ENCODE measurements at places on chromosomes 13 and 19.

GRCh38 chr13:24004971-24005370, 107.7 kb upstream of the C1QTNF9B start:
- no peak for DNase-seq

DNA sequence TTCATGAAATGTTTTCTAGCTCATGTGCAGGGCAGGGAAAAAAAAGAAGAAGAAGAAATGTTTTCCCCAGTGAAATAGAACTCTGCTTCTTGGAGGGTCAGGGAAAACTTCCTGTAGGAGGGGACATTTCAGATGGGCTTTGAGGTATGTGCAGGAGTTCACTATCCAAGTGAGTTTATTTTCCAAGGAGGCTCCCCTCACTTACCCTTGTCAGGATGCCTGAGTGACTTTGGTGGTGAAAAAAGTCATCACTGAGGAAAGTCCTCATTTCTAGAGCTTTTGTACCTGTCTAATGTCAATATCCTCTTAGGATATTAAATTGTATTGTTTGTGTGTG, 656 bp upstream of the C3 start:
- no peak for DNase-seq

DNA sequence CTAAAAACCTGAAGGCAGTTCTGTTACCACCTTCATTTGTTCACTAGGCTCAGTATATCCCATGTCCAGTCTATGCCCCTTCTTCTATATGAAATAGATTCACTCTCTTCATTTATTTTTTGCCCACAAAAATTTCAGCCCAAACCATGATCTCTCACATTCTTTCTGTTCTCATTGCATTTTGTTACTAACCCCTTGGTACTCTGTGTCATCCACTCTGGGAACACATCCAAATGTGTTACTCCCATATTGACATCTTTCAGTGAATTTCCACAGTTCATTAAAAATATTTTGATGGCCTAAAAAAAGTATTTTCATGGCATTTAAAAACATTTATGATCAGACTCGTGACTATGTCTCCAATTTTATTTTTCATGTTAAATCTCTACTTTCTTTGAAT, 378.9 kb downstream of the SLITRK1 start:
- no peak for DNase-seq

DNA sequence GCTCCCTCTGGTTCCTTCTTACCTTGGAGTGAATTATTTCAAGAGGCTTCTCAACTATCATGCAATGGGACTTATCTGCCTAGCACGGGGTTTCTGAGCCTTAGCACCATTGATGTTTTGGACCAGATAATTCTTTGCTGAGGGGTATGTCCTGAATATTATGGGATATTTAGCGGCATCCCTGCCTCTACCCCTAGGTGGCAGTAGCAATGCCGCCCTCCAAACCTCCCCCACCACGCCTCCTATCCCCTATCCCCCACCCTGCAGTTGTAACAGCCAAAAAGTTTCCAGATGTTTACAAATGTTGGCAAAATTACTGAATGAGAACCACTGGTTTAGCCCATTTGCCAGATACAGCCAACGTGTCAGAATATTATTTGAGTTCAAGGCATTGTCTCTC, 125.5 kb downstream of the POSTN start:
- no peak for DNase-seq

DNA sequence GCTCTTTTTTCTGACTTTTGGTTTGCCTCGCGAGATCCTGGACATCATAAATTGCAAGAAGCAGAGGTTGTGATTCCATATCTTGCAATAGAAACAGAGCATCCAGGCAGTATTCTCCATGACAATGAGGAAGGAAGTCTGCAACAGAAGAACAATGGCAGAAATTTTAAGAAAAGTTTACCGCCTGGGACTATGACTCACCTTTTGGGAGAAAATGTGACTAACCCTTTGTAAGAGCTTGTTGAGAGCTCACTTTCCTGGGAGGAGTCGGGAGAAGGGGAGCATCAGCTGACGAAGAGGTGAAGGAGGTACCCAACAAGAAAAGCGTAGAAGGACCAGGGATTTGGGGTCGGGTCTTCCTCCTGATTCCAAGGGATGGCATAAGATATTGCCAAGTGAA, 34.3 kb upstream of the TNFSF11 start:
- no peak for DNase-seq

- no peak for DNase-seq
Measured at GRCh38 chr19:3687774-3688706, 12.2 kb downstream of the PIP5K1C start.

- DNase-seq = no peak
Measured at GRCh38 chr19:30085394-30085793, 143.4 kb downstream of the URI1 start.

GRCh38 chr13:24022568-24022967, 125.3 kb upstream of the C1QTNF9B start:
- DNase-seq = no peak
